ENCODE measurements at places on chromosomes 1 and 21.

DNA sequence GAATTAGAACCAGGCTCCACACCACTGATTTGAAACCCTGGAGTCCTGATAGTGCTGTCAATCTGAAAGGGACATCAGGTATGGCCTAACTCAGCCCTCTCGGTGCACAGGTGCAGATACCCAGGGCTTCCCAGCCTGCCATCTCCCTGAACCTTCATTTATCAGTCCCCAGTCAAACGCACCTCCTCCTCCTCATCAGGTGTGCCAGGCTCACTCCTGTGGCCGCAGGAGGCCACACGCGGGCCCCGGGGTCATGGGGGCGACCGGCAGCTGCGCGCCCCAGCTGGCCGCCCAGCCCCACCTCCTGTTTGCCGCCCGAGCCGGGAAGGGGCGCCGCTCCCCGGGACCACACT is 572 bp downstream of the FUCA1 start:
- no peak for DNase-seq

GRCh38 chr21:39386194-39386593 is 37.3 kb upstream of the HMGN1 start:
- no peak for DNase-seq

DNA sequence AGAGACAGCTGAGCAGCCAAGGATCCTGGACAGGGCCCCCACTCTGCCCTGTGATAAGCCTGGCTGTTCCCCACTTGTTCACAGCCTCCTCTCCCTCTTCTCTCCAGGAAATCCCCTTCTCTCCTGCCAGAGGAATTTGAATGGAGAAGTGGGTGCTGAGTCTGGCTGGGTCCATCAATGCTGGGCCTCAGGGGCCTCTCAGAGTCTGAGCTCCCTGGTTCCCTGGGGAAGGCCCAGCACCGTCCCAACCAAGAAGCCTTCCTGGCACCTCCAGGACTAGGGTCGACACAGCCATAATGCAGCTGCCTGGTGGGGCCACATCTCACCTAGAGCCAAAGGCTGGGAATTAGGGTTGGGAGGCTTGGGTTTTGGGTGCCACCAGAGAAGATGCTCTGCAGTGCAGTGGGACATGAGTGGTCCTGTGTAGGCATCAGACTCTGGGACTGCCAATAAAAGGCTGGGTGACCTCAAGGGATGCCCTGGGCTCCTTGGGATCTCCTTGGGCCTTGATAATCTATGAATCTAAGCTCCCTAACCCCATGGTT is 2.5 kb downstream of the MYBPH start:
- DNase-seq, result no peak

GRCh38 chr1:26994020-26994786 is 711 bp downstream of the TRNP1 start:
- DNase-seq, result peak; percentile 10

DNA sequence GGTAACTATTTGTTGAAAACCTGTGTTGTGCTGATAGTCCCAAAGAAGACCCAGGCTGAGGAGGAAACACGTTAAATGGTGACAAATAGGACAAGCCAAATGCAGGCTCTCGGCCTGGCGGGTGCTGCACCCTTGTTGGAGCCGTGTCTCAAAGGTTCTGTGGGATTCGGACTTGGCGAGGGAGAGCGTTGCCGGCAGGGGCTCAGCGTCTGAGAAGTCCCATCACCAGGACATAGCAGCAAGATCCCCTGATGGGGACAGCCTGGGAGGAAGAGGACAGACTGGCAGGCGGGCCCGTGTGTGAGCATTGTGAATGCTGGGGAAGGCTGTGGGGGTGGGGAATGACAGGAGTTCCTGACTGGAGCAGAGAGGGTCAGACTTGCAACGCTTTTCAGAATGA is 142.5 kb downstream of the PGBD5 start:
- no peak for DNase-seq

GRCh38 chr1:152517237-152517811 is 3.0 kb downstream of the CRCT1 start:
- no peak for DNase-seq

DNA sequence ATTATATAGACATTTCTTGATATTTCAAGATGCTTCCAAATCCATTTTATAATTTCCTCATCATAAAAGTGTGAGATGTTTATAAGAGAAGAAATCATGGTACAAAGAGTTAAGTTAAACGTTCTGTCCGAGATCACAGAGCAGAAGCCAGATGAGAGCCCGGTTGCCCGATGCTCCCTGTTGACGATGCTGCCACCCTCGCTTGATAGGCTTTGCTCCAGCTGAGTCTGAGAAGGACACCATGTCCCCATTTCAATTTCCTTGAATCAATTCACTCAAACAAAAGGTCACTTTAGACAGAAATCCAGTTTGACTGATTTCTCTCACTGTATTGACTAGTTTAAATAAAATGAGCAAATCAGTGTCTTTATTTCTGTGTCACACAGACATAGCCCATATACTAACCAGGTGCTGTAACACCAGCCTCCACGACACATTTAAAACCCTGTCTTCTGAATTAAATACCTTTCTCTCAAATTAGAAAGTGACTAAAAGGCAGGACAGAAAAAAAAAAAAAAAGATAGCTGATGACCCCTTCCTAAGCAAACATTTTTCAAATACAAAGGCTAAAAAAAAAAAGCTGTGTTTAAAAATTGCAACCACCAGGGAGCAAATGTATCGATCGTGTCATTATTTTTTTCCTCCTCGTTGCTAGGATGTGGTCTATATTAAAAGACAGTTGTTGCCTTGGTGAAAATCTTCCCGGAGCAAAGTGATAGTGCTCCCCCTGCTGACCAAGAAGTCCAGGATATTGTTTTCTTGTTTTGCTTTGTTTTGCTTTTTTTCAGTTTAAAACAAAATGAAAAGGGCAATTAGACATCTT is 35.2 kb downstream of the DNASE2B start:
- DNase-seq, result no peak

GRCh38 chr1:7967651-7968050 is 6.1 kb downstream of the PARK7 start:
- DNase-seq, result no peak

GRCh38 chr1:42157667-42158066 is 4.5 kb downstream of the GUCA2B start:
- no peak for DNase-seq

DNA sequence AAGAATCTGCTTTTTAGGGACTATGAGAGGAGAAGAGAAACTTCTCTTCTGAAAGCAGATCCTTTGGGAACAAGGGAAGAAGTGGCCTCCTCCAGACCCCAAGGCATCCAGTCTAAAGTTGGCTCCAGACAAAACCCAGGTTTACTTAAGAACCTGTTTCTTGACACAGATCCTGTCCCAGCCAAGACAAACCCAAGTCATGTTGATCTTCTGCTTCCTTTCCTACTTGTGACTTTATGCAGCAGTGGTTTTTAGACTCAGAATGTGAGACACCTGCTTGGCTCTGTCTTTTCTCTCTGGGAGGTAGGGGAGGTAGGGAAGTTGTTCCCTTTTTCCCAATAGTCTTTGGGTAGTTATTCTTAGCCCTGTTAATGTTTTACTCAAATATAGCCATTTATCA is 38.3 kb downstream of the ELAPOR1 start:
- DNase-seq, result no peak

GRCh38 chr1:96309783-96310182 is 411.8 kb upstream of the PTBP2 start:
- no peak for DNase-seq

DNA sequence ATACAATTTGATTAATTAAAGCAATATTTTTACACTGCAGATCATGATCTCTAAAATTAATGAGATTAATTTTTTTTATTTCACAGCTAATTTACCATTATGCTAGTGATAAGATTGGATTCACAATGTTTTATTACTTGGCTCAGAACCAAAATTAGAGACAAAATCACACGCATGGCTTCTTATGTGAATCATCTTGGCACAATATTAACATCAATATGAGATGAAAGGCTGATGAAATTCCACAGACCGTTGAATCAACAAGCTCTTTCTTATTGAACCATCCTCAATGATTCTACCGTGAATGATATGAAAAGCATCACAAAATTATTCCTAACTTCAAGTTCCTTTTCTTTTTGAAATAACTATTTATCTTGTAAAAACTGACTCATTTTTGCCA is 544.9 kb downstream of the KCNT2 start:
- no peak for DNase-seq

DNA sequence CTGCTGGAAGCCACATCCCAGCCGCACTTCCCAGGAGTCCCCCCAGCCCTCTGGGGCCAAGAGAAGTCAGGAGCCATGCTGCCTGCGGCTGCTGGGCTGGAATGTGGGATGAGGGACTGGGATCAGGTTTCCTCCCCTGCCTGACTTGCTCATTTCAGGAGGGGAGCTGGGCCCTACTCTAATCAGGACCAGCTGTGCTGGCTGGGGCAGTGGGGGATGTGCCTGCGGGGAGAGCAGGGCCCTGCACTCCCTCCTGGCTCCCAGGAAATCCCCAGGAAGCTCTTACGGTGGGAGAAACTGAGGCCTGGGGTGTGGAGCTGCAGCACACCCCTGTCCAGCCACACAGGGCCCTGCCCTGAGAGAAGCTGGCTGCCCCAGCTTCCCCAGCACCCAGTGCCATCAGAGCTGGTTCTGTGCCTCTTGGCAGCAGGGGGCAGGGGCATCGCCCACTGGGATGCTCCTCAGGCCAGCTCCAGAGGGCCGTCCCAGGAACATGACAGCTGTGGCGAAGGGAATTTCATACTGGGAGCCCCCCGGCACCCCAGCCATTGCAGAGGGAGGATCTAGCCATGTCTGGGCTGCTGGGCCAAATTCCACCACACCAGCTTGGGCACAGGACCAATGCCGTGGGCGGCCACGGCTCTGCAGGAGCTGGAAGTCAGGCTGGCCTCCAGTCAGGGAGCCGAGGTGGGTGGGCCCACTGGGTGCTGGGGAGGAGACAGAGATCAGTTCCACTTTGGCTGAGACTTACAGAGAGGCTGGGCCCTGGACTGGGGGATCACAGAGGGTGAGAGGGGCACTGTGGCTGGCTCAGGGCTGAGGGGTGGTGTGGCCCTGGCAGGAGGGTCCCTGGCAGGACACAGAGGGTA is 21.3 kb upstream of the PRSS38 start:
- peak; percentile 80 for DNase-seq

- DNase-seq, result no peak
These were observed 268.8 kb upstream of the NR5A2 start for GRCh38 chr1:199758626-199759255.

- DNase-seq, result no peak
These were observed 70.6 kb upstream of the CHRM3 start for GRCh38 chr1:239315631-239316217.

GRCh38 chr1:88399690-88400089 is 284.4 kb upstream of the PKN2 start:
- no peak for DNase-seq

DNA sequence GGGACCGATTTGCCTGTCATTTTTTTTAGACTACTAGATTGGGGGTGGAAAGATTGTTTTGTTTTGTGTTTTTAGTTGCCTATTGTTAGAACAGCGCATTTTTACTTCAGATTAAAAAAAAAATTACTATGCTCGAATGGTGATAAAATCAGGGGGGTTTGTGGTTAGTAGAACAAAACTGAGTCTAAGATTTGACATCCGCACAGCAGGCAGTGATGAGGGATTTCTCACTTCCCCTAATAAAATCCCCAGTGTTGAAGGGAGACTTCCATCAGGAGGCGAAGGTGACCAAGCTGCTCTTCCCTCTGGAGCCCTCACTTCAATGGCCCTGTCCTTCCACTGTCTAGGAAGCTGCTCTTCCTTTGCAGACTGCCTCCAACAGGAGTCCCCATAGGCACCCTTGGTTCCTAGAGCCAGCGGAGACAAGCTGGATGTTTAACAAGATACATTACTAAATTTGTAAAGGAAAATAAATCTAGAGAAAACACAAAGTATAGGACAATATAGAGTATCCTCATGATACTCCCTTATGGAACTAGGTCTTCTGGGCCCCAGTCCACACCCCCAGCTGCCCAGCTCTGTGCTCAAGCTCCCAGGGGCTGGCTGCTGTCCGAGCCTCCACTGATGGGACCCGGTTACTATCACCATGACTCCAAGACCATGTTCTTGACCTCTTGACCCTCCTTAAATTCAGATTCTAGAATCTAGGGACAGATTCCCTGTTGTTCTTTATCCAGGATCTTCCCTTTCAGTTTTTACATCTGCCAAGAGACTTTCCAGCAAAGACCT is 31.0 kb downstream of the TENT5C start:
- no peak for DNase-seq

DNA sequence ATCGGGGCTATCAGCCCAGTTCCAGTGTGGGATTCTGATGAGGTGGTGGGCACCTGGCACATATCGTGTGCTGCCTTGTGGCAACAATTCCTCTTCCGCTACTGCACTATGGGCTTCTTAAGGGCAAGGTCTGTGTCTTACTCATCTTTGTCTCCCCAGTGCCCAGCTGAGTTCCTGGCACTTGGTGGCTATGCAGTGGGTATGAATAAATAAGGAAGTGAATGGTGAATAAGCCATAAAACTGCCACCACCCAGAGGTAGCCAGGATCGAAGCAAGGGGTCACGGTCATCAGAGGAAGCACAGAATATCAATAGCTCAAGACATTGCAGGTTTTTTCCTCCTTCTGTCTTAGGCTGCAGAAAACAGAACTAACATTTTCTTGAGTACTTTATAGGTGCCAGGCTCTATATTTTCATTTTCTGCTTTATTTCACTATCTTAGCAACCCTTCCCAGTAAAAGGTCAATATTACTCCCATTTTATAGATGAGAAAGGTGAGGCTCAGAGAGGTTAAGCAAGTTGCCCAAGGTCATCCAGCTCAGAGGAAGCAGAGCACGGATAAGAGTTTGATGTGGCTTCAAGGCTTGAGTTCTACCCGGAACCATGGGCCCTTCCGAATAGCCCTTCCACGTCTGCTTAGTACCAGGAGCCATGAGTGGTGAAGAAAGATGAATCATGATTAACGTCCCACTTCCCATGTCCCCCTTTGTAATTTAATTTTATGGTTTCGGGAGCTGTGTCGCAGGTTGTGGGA is 10.2 kb downstream of the C1orf94 start:
- no peak for DNase-seq
